ENCODE measurements at places on chromosomes 2 and 18.

DNA sequence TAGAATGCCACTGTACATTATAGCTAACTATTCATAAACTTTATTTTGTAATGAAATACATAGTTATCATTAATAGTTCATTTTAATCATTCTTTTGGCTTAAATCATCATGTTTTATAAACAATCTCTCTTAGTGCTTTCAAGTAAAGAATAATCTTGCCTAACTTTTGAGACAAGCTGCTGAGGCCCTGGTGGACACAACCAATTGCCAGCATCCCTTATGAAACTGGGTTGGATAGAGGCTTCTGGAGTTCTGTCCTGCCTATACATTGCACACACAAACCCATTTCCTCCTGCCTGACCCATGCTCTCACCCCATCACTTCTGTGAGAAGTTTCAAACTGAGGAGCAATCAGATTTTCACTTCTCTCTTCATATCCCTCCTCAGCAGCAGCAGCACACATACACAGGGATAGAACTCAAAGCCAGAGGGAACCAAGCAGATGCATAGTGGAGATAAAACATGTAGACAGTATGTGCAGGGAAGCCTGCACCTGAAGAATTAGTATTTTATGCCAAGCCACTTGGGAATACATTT is 450.0 kb upstream of the SLC14A2 start:
- no peak for DNase-seq

GRCh38 chr2:80420530-80421208 is 116.1 kb upstream of the LRRTM1 start:
- no peak for DNase-seq

GRCh38 chr2:149743842-149744448 is 156.4 kb upstream of the MMADHC start:
- no peak for DNase-seq

DNA sequence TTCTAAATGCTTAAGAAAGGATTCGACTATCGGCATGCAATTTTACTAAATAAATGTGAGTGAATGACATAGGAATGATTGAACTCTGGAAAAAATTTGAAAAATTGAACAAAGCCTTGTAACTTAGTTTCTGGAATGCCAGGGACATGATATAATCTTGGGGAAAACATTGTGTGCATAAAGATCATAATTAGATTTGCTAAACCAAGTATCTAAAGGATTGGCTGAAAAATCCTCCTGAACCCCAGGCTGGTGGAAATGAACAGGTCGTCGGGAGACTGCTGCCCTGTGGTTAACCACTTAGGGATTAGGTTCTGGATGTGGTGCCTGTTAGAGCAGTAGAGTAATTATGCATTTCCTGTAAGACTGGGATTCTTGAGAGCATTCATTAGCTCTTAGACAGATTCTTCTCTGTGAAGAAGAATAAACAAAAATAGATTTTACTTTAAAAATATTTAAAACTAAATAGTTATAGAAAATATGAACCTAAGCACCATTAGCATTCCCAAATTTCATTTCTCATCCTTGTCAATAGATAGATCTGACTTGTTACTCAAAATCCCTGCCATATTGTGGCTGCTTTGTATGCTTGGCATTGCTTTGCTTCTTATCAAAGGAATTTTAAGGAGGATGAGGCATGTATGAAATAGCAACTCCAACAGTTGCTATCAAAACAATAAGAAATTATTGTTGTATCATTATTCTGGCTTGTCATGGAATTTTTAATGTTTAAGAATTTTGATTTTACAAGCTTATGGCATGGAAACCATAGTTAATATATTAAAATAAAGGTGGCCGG is 55.9 kb downstream of the LYPD6B start:
- DNase-seq: no peak

DNA sequence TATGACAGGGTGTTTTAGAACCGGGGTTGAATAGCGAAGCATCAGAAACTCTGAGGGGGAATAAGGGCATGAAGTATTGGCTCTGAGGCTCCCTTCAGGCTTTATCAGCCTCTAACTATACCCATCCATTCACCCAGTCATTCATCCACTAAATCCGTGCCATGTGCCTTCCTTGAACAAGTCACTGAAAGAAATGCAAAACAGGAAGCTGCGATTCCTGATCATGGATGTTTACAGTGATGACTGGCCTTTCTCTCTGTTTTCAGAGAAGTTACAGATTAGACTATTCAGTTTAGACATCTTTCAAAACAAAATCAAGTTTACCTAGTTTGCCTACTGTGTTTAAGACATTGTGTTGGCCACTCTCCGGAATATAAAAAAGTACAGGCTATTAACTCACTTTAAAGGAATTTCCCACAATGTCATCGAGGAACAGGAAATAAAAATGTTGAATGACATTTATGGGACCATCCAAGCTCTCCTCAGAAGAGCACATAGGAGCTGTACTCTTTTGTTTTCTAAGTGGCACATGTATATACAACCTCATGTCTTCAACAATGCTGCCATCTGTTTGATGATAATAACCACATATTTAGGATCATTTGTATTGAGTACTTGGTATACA is 43.8 kb upstream of the SLC14A1 start:
- no peak for DNase-seq

GRCh38 chr2:181785691-181786344 is 105.5 kb upstream of the NEUROD1 start:
- DNase-seq: no peak

DNA sequence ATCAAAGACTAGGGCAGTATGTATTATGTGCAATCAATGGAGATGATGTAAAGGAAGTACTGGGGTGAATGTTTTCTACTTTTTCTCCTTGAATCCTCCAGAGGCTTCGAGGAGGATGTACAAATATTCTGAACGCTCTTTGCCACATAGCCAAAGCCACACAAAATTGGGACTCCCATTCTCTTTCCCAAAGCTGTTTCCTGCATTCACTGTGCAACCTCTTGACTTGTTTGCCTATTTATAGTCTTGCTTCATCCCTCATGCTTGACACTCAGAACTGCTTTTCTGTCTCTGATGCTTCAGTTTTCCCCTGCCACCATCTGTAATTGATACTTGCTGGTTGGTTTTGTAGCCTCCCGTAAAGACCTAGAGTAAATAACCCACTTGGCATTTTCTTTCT is 208.2 kb upstream of the RBMS1 start:
- DNase-seq: no peak

GRCh38 chr2:40129725-40130124 is 322.2 kb downstream of the SLC8A1 start:
- DNase-seq: no peak

DNA sequence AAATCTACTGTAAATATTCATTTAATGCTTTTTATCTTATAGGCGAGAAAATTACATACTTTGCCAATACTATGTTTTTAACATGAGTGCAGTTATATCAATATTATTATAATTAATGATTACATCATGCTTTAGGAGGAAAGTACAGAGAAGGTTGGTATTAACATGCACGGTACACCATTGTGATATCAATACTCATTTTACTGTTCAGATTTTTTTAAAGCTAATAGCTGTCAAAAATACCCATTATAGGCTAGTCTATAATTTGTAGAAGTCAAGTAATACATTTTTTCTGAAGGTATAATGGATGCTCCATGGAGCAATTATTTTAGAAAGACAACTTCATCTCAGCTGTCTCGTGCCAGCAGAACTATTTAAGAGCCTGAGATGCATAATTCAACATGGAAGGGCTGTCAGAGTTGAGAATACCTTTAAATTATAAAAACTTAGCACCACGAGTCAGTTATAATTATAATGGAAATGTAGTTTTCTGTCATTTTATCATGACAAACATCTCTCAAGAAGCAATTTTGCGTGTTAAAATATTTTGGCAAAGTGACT is 1641.7 kb upstream of the ACVR2A start:
- no peak for DNase-seq

GRCh38 chr2:2127467-2127866 is 203.6 kb downstream of the MYT1L start:
- DNase-seq: no peak

DNA sequence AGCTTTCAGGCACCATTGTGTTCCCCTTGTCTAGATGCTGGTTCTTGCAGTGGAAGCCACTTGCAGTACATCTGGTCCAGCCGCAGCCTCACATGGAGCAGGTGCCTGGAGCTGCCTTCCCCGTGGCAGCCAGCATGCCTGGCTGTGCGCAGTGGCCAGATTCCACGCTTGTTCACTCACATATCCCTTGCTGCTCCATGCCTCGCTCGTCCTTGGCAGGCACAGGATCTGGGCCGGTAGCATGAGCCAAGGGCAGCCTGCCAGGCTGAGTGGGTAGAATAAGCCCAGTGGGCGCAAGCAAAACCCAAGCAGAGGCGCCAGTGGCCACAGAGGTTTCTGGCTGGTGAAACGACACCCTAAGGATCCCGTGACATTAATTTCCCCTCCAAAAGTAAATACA is 20.6 kb downstream of the TMX3 start:
- no peak for DNase-seq

GRCh38 chr18:62877411-62878221 is 162.3 kb downstream of the PHLPP1 start:
- no peak for DNase-seq

GRCh38 chr2:165889798-165890197 is 63.8 kb downstream of the TTC21B start:
- no peak for DNase-seq

DNA sequence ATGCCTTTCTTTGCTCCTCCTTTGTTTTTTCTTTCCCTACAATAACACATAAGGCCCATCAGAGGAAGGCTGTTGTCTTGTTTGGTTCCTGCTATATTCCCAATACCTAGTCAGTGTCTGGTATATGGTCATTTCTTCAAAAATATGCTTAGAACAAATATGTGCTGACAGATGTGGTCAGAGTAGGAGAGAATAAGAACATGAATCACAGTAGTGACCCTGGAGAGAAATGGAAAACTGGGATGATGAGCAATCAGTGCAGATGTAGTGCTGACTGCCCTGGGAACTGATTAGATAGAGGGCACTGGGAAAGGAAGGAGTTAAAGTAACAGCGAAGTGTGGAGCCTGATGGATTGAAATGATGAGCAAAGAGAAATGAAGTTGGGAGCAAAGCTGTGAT is 189.4 kb upstream of the LHCGR start:
- DNase-seq: no peak

- DNase-seq: no peak
These were observed 72.5 kb upstream of the CYP1B1 start for GRCh38 chr2:38148501-38148900.

DNA sequence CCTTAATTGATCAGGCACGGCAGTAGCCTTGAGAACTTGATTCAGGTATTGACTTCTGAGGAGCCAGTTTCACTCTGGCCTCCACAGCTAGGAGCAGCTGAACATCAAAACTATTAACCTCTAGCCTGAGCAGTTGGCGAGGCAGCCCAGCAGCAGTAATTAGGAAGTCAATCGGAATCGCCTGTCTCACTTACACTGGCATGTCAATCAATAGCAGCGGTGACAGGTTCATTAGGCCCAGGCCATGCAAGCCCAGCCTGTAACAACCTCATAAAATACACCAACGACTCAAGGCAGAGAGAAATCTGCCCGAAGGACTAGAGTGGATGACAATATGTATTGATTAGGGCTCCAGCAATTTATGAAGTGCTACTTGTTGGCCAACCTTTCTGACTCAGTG is 255.4 kb upstream of the SKOR2 start:
- DNase-seq: no peak

GRCh38 chr2:128607440-128607839 is 288.8 kb upstream of the HS6ST1 start:
- no peak for DNase-seq

- DNase-seq: no peak
These were observed 476.0 kb downstream of the EIPR1 start for GRCh38 chr2:2901384-2902345.

GRCh38 chr2:207288628-207289027 is 122.9 kb upstream of the KLF7 start:
- DNase-seq: no peak

GRCh38 chr2:1693723-1694122 is 50.6 kb downstream of the PXDN start:
- DNase-seq: no peak

- DNase-seq: no peak
These were observed 5.8 kb upstream of the WNT6 start for GRCh38 chr2:218853766-218854165.

DNA sequence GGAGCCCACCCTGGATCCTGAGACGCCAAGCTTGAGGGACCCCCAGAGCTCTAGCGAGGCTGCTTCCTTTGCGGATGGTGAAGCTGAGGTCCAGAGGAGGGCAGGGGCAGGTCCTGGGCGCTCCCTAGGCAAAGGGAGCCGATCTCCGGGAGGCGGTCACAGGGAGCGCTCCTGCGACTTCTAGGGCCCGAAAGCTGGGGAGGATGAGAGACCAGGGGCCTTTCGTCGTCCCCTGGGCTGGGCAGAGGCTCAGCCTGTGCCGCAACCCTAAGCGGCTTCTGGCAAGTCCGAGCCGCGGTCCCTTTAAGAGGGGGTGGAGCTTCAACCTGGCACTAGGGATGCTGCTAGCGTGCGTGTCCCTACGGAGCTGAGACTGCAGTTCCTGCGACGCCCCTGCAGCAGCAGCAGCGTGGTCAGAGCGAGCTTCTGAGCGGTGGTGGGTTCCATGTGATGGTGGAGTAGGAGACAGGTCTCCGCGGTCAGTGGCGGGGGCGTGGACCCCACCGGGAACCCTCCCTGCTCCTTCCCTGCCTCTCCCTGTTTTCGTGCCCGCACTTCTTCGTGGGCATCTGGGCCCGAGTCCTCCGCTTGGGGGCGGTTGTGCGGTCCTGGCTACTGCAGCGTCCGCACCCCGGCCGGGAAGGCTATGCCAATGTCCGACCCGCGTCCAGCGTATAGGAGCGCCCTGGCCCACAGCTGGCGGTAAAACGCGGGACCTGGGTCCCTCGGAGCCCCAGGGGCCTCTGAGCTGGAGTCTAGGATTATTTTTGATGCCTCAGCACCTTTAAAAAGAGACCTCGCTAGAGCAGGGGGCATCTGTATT is 154.6 kb downstream of the CCDC74A start:
- DNase-seq: peak; percentile 78

DNA sequence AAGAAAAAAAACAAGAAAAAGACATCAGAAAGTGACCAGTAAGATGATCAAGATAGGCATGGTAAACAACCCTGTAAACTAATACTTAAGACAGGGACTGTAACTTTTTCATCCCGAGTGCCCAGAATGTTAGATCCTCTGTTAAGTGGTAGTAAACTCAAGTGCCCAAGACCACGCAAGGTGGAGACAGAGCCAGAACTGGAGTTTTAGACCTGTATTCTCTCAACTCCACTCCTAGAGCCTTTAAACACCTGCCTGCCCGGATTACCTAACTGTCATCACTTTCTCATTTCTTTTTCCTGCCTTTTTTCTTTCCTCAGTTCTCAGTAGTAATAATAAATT is 75.2 kb upstream of the CDCA7 start:
- DNase-seq: no peak
